ENCODE measurements at places on chromosomes 1 and 21.

DNA sequence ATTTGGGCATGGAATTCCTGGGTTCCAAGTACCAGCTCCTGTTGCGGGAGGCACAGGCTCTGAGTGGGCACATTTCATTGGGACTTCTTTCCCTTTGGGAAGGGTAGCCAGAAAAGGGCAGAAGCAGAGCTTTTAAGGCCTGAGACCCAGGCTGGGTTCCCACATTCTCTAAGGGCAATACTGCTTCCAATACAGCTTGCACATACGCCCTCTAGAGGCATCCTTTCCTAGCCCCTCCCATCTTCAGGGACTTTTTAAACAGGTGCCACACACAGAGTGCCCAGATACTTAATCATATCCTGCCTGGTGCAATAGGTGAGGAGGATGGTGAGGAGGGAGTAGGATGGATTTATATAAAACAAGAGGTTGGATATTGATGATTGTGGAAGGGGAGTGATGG is 5.7 kb downstream of the GPR88 start:
- peak; percentile 41 for DNase-seq

DNA sequence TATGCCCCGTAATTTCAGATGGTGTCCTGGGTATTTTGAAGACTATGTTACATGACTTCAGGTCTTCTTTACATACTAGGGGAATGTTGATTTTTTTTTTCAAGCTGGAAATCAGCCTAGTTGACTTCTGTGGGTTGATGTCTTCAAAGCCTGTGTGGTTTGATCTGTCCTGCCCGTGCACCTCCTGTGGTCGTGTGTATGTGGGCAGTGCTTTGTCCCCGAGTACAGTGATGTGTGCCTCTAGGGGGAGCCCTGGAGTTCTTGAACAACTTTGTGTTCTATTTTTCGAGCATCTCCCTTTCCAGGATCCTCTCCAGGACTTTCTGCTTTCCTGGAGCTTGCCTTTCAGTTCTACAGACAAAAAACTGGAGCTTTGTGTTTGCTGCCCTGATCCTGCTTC is 28.9 kb downstream of the OBSCN start:
- peak; percentile 42 for DNase-seq

DNA sequence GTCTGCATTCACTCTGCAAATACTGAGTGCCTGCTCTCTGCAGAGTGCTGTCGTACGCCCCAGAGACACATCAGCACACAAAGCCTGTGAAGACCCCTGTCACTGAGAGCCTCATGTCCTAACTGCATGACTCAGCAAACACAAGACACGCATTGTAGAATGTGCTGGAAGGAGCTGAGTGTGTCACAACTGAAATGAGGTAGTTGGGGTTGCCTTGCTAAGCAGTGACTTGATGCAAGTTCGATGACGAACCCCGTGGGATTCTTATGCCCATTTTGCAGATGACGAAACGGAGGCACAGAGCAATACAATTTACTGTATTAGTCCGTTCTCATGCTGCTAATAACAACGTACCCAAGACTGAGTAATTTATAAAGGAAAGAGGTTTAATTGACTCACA is 65.1 kb downstream of the RIPK4 start:
- no peak for DNase-seq

DNA sequence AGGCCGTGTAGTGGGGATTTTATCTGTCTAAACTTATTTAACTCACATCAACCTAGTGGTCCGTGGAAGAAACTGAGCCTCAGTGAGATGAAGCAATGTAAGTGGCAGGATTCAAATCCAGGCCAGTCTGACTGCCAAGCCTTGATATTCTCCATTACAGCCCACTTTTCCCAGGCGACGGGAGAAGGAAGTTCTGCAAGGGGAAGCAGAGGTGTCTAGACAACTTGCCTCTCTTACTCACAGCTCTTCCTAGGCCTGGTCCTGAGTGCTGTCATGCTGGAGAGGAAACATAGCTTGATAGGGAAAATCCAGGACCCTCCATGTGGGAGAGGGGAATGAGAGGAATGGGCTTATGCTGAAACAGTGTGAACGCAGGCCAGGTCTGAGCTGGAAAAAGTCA is 9.1 kb downstream of the CTSE start:
- DNase-seq, result no peak

GRCh38 chr1:89589515-89589914 is 43.4 kb upstream of the LRRC8C start:
- no peak for DNase-seq

- peak; percentile 82 for DNase-seq
Measured at GRCh38 chr1:200670242-200671118, 773 bp upstream of the DDX59 start.

DNA sequence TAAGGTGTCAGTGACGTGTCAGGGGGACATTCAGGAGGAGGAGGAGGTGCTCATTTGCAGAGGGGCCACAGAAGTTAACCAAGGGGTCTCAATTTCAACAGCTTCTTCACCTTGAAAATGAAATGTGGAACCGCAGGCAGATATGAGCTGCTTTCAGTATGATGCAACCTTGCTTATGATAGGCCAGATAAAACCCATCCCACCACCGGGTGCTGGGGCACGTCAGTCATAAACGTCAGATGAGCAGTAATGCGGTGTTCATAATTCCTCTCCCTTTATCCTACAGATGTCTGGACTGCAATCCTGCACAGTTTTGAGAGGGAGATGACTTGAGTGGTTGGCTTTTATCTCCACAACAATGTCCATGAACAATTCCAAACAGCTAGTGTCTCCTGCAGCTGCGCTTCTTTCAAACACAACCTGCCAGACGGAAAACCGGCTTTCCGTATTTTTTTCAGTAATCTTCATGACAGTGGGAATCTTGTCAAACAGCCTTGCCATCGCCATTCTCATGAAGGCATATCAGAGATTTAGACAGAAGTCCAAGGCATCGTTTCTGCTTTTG is 1.7 kb downstream of the PTGFR start:
- DNase-seq, result no peak

DNA sequence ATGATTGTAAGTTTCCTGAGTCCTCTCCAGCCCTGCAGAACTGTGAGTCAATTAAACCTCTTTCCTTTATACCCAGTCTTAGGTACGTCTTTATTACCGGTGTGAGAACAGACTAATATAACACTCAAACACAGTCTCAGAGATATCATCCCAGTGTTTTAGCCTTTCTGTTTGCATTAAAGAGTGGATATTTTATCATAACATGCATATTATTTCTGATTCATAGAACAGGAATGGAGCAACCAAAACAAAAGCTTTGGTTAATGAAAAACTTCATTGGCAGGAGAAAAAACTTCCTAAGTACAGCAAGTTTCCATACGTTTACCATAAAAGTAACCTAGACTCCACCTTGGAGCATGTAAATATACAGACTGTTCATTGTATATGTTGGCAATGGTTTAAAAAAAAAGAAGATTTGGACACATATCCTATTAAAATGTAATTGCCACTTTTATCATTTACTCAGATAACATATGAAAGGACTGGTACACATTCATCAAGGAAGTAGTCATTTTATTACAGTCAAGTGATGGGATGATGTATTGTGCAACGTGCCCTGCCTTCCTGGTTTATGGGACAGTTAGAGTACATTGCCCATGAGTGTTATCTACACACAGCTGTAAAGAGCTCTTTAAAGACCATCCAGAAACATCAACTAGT is 144.8 kb downstream of the ETS2 start:
- peak; percentile 67 for DNase-seq

- no peak for DNase-seq
Measured at GRCh38 chr1:44631333-44631646, 43.0 kb downstream of the TMEM53 start.

GRCh38 chr1:117757668-117758067 is 151.8 kb downstream of the TENT5C start:
- DNase-seq, result no peak

DNA sequence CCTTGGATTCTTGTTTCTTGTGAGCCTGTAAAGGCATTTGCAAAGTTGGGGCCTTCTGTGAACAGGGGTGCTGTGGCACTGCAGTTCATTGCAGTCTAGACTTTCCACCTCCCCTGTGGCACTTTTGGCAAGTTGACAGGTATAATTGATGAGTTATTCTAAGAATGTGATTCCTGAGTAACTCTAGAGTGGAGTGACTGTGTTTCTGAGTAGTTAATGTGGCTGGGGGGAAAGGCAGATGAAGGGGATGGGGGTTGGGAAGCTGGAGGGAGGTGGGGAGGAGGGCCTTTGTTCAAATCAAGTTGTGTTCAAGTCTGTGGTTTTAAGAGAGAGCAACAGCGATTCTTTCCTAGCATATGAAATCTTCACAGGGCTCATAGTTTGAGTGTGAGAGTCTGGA is 32.9 kb downstream of the PBX1 start:
- peak; percentile 55 for DNase-seq

DNA sequence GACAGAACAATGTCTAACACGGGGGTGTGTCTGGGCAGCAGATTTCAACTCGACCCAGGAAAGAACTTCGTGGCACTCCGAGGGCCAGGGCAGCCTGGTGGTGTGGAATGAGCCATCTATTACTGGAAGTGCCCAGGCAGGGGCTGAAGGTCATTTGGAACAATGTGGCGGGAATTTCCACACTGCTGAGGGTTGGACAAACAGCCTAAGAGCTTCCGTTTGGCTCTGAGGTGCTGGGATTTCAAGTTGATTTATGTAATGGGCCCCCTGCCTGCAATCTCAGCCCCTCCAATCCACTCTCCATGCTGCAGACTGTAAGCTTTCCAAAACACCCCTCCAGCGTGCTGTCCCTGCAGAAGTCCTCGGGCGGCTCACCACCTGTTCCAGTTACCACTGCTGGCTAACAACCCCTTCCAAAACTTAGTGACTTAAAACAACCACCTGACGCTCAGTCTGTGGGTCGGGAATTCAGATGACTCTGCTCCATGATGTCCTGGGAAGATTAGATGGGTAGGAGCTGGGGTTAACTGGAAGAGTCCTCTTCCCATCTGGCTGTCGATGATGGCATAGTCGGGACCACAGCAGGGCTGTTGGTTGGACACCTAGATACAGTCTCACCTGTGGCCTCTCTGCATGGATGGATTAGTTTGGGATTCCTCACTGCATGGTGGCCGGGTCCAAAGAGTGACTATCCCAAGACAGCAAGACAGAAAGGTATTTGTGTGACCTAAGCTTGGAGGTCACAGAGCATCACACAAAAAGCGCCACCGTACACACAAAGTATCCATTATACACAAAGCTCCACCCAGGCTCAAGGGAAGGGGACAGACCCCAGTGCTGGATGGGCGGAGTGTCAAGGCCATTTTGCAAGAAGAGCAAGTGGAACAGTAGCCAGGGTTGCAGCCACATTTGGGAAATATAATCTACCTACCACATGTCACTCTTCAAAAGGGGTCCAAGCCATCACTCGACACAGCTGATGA is 89.7 kb upstream of the IFFO2 start:
- DNase-seq, result no peak

DNA sequence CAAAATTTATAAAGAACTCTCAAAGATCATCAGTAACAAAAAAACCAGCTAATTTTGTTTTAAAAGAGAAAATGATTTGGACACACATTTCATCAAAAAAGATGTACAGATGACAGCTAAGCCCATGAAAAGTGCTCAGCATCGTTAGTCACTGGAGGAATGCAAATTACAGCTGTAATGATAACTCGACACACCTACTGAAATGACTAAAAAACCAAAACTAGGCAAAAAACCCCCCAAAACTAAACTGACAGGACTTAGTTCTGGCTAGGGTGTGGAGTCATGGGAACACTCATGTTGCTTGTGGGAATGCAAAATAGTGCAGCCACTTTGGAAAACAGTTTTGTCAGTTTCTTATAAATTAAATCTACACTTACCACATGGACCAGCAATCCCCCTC is 59.5 kb downstream of the CNIH3 start:
- DNase-seq, result no peak

DNA sequence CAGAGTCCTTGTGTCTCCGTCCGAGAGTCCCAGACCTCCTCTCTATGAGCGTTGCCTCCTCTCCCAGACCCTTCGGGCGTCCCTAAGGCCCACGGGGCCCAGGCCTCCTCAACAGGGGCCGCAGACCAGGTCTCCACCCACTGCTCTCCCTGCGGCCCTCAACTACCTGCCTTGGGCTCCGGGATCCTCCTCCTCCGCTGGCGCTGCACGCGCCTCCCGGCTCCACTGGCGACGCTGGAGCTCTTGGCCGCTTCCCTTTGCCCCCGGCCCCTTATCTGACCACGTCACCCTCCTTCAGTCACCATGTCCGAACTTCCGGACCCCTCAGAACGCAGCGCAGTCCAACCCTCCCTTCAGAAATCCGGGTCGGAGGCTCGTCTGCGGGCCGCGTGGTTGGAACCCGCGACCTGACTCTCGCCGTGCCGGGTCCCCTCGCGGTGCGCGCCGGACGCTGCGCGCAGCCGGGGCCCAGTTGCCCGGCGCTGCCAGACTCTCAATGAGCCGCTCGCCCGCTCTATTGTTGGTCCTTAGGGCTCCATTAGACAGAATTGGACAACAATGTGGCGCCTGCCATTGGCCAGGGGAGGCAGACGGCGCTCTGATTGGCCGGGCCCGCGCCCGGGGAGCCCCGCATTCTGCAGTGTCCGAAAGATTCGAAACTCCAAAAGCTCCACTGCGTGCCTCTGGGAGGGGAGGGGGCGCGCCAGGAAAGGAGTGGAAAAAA is at the start of gene DMRTA2:
DMRTA2 (minus strand) TSS at position 498 of the 724 bp plus-strand sequence. CDS start 1,907 bp downstream, outside the sequence.
- peak; percentile 84 for DNase-seq

DNA sequence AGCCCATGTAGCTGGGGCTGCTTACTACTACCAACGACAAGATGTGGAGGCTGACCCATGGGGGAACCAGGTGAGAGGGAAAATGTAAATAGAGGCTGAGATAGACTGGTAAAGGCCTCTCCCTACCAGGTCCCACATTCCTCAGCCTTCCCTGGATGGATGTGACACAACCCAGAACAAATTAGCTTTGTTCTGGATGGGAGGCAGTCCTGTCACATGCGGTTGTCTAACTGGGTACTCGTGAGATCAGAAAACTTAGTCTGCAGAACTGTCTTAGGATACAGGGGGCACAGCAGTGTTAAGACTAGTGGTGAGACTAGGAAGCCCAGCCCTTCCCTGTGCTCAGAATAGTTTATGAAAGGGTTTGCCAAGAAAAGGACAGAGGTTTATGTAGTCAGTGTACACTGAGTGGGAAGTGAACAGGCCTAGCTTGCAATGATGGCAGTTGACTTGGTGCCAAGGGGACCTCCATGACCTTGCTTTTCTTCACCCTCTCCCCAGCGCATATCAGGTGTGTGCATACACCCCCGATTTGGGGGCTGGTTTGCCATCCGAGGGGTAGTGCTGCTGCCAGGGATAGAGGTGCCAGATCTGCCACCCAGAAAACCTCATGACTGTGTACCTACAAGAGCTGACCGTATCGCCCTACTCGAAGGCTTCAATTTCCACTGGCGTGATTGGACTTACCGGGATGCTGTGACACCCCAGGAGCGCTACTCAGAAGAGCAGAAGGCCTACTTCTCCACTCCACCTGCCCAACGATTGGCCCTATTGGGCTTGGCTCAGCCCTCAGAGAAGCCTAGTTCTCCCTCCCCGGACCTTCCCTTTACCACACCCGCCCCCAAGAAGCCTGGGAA is 8.4 kb downstream of the MMACHC start:
- DNase-seq, result no peak

DNA sequence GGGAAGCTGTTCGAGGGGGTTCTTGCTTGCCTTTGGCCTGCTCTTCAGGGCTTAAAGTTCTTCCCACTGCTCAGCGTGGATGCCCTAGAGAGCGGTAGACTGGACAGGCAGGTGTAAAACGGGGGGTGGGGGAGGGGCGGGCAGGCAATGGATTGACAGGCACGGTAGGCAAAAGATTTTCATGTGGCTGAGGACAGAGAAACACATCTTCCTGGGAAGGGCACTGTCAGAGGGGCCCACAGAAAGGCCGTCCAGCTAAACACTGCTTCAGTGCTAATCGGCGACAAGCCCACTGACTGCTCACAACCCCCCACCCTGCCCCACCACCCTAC is 412 bp downstream of the ABCA4 start:
- DNase-seq, result no peak
